Smooth muscle cell of bladder (primary cell): ENCODE measurements at places on chromosomes 12 and 14. TPM values are rescaled to one million over a fixed set of nuclear protein-coding genes. Genes with fewer than 3 reads are reported as not detected.

The KRT83 gene
- total RNA-seq = 0.14 TPM in 1 of 2 replicates, not detected in the other

The BEGAIN gene
- total RNA-seq = 0.18 TPM in 1 of 2 replicates, not detected in the other

The GPX2 gene
- total RNA-seq = not detected in 2 replicates

The CHGA gene
- not detected in 2 replicates for total RNA-seq

The HOXC5 gene
- not detected in 2 replicates for total RNA-seq

The MYO1H gene
- total RNA-seq = 0.14 TPM in 1 of 2 replicates, not detected in the other

The RIC8B gene
- total RNA-seq = 8.8 and 11.9 TPM in 2 replicates

The ERBB3 gene
- total RNA-seq = 0.28 TPM in 2 replicates

The PDE3A gene
- total RNA-seq = 2.0 and 8.9 TPM in 2 replicates

The ANG gene
- total RNA-seq = 5.1 and 10.4 TPM in 2 replicates

The HAL gene
- under 0.01 and 0.14 TPM in 2 replicates for total RNA-seq

The PACS2 gene
- total RNA-seq = 32.7 and 48.3 TPM in 2 replicates

The CCDC88C gene
- 0.28 and 0.85 TPM in 2 replicates for total RNA-seq

The OR10A7 gene
- not detected in 2 replicates for total RNA-seq

The ACOT4 gene
- 0.43 and 0.46 TPM in 2 replicates for total RNA-seq

The TNFAIP2 gene
- 101 and 114 TPM in 2 replicates for total RNA-seq

The GALNT4 gene
- total RNA-seq = 11.7 and 15.6 TPM in 2 replicates

The PXMP2 gene
- 16.8 and 19.2 TPM in 2 replicates for total RNA-seq

The CMA1 gene
- total RNA-seq = not detected in 2 replicates

The PLEKHG7 gene
- total RNA-seq = not detected in 2 replicates

The FGD4 gene
- 6.0 and 8.8 TPM in 2 replicates for total RNA-seq

The FLVCR2 gene
- total RNA-seq = 0.71 and 0.92 TPM in 2 replicates

The KRT3 gene
- total RNA-seq = not detected in 2 replicates

The ASB2 gene
- total RNA-seq = 0.28 and 0.55 TPM in 2 replicates

The NELL2 gene
- not detected in 2 replicates for total RNA-seq

The GPD1 gene
- not detected in 2 replicates for total RNA-seq

The PPP4R3A gene
- 40.8 and 53.4 TPM in 2 replicates for total RNA-seq

The LAG3 gene
- total RNA-seq = 0.14 and 0.18 TPM in 2 replicates

The WIF1 gene
- total RNA-seq = not detected in 2 replicates

The NANOG gene
- total RNA-seq = not detected in 2 replicates

The TAS2R13 gene
- total RNA-seq = 0.65 and 0.85 TPM in 2 replicates

The NGB gene
- not detected in 2 replicates for total RNA-seq

The GARIN6 gene
- total RNA-seq = not detected in 2 replicates
